NAMALWA (cell line): ENCODE measurements at places on chromosomes 6 and 20.

- no peak for DNase-seq
These were observed 203.1 kb downstream of the ASCC3 start for GRCh38 chr6:100678027-100678426.

DNA sequence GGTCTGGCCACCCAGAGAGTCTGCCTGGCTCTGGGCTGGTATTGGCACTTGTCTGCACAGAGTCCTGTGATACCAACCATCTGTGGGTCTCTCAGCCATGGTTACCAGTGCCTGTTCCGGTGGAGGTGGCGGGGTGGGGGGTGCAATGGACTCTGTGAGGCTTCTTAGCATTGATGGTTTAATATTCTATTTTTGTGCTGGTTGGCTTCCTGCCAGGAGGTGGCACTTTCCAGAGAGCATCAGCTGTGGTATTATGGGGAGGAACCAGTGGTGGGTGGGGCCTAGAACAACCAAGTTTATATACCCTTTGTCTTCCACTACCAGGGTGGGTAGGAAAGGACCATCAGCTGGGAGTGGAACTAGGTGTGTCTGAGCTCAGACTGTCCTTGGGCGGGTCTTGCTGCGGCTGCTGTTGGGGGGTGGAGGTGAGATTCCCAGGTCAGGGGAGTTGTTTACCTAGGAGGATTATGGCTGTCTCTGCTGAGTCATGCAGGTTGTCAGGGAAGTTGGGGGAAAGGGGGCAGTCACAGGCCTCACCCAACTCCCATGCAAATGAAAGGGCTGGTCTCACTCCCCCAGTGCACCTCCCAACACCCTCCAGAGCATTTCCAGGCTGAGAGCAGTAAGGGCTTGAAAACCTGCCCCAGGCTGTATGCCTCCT, 117.5 kb downstream of the FLRT3 start:
- DNase-seq: no peak

GRCh38 chr6:21610341-21610740, 16.8 kb downstream of the SOX4 start:
- DNase-seq: peak; percentile 69

DNA sequence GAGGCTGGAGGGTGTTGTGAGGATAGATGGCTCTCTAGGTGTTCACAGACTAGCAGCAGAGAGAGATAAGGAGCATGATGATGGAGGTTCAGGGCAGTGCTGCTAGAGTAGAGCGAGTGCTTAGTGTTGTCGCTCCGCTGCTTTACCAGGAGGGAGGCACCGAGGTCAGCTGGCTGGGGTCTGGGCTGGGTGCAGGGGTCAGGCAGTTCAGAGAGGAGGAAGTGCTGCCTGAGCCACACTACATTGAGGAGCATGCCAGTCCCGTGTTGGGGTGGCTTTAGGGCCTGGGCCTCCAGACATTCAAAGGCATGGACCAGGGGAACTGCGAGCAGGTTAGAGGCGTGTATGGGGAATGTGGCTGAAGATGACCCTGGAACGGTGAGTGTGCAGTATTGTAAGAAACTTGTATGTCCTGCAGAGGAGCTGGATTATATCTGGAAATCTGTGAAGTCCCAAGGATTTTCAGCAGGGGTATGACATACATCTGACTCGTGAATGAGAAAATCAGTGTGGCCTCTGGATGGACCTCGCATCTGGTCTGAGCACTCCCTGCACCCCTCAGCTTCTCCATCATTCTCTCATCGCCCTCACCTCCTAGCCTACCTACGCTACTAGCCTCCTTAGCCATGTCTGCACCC, 66.9 kb downstream of the IGF2R start:
- no peak for DNase-seq

DNA sequence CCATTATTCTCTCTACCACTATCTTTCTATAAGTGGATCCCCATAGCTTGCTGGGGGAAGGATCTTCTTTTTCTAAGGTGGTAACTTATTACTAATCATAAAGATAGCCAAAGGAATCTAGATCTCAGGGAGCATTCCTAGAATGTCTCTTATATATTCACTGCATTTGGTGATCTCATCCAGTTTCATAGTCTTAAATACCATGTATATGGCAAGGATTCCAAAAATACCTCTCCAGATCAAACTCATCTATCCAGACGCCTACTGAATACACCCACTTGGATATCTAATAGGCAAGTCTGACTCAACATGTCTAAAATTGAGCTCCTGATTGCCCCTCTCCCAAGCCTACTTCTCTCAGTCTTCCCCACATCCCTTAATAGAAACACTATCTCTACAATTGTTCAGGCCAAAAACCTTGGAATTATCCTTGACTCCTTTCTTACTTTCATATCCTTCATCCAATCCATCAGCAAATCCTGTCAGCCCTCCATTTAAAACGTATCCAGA, 264.4 kb downstream of the HACE1 start:
- no peak for DNase-seq

DNA sequence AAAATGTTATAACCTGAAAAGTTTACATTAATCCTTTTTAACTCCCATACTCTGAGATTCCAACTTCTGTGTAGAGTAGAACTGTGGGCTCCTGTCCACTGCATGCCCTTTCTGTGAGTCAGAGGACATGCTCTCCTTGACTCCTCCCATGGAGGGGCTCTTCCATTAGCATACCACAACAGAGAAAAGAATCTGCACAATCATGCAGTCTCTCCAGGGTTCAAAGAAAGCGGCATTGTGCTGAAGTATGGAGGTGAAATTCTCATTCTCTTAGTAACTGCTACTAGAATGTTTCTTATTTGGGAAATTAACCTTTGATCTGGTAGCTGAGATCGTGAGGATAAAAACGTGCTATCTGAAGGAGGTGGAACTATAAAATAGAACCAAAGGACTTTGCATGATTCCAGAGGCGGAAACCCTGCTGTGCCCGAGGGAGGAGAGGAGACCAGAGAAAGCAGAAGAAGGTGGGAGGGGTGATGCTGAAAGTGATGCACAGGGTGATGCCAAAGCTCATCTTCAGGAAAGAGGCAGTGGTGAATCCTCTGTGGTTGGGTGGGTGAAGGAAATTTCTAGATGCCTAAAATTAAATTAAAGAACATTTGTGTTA, 202.2 kb upstream of the PCSK2 start:
- DNase-seq: no peak

DNA sequence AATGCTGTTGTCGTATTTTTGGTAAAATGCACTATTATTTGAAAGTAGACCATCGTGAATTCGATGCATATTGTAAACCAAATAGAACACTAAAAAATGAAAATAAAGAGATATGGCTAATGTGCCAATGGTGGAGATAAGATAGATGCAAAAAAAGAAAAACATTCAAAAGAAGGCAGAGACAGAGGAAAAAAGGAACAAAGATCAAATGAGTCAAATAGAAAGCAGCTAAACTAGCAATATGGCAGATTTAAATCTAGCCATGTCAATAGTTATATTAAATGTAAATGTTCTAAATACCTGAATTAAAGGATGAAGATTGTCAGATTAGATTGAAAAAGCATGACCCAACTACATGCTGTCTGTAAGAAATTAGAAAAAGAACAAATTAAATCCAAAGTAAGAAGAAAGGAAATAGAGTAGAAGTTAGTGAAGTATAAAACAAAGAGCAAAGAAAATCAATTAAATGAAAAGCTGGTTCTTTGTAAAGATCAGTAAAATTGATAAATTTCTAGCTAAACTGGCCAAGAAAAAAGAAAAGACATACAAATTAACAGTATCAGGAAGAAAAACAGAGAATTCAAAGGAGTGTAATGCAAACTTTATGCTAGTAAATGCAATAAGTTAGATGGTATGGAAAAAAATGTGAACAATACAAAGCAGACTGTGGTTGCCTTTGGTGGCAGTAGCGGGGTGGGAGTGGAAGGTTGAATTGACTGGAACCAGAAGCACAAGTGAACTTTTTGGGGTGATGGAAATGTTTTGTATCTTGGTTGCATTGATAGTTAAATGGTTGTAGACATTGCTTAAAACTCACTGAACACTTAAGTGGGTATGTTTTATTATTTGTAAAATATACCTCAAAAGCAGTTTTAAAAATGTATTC, 44.8 kb downstream of the PTPN1 start:
- no peak for DNase-seq

DNA sequence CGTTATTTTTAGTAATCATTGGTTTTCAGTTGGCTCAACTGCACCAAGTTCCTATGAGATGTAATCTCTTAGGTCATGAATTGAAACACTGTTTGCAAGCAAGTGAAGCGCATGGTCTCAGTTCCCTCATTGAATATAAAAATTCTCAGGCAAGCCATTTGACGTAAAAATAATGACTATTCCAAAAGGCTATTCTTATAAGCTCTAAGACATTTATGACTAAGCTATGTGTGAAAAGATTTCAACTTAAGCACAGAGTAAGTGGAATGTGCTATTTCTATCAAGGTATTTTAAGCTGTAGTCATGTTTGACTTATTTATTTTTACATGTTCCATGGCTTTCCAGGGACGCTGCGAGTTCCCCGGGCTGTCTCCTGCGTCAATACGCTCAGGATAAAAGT, 248.5 kb downstream of the THBS2 start:
- no peak for DNase-seq

- DNase-seq: no peak
These were observed 16.1 kb upstream of the TSBP1 start for GRCh38 chr6:32387589-32388340.

DNA sequence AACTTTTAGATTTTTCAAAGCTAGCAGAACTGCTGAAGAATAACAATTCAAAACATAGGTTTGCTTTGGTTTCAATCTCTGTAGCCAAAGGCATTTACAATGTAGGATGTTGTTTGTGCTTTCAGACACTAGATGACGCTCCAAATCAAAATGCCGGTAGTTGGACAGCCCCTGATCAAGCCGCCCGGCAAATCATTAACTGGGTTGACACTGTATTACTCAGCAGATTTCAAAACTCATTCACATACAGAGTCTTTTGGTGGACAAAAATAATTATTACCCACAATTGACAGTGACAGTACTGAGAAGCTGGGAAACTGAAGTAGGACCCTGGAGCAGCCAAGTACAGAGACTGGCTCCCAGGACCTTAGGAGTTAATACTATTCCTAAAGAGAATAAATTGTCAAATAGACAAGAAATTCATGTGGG, 21.3 kb upstream of the HFE start:
- DNase-seq: peak; percentile 92

DNA sequence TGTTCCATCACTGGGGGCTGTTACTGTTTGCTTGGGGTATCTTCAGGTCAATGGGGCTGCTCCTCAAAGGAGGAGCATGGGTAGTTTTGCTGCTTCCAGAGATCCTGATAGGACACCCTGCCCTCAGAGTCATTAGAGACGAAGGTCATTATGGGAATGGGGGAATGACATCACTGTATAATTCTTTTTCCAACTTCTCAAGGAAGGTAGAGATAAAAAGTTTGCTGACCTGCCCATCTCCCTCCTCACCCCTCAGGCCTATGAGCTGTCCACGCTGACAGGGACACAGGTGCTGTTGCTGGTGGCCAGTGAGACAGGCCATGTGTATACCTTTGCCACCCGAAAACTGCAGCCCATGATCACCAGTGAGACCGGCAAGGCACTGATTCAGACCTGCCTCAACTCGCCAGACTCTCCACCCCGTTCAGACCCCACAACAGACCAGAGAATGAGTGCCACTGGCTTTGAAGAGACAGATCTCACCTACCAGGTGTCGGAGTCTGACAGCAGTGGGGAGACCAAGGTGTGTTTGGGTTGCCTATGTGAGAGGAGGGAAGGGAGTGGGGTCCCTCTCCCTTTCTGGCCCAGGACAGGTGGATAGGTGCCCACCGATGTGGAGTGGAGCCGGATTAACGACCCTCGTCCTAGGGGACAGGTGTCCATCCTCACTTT, 2.7 kb downstream of the SRF start:
- peak; percentile 38 for DNase-seq

GRCh38 chr20:51560550-51561307, 18.2 kb upstream of the NFATC2 start:
- DNase-seq: no peak

GRCh38 chr6:14912226-14912625, 333.6 kb upstream of the JARID2 start:
- no peak for DNase-seq

DNA sequence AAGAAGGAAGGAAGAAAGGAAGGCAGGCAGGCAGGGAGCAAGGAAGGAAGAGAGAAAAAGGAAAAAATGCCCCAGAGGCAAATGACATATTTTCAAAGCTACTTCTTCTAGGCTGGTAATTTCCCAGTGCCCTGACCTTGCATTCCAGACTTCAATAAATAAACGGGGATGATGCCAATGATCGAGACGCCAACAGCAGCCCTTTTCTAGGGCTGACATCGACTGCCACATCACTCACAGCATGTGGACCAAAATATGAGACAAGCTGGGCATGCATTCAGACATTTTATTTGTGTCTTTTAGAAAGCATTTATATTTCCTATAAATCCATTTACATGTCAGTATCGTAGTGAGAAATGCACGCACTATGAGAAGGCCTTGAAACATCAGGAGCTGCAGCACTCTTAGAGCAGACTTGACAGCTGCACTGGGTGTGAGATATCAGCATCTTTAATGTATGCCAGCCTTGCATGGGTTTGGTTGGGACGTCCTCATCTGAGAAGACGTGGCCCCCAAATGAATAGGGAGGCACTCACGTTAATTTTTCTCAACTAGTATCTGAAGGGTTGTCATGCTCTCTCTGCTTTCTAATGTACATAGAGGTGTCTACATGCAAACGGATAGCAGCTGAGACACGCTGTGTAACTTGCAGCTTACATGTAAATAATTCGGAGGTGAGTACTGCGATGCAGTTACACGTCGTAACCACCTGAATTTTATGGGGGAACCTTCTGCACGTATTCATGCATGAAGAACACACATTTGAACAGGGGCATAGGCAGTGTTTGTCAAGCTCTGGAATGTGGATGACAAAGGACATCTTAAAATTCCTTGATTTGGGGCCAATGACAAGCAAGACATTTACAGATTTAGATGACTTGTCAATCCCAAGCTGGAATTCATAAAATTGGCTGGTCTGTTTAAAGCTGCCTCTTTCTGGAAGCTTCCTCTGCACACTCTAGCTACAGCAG, 149.1 kb upstream of the AGPAT4 start:
- DNase-seq: no peak

DNA sequence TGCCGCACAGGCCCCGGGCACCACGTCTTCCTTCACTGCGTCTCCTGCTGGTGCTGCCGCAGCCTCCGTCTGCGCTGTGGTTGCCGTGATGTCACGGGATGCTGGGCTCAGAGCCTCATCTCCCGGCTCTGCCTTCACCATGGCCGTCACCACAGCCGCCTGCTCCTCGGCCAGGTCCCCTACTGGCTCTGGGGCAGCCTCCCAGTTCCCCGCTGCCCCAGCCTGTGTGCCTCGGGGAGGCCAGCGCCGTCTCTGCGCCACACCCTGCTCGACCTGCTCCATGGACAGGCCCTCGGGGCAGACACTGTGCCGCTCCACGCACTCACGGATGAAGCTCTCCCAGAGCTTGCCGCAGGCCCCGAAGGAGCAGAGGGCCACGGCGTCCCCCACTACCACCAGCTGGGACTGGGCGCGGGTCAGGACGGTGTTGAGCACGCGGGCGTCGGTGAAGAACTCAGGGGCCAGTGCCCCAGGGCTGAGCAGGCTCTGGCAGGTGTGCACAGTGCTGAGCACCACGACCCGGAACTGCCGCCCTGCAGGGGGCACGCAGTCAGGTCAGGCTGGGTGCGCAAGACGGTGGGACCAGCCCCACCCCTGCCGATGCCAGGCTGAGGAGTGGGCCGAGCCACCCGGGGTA, 8.2 kb downstream of the HELZ2 start:
- DNase-seq: no peak

- peak; percentile 94 for DNase-seq
These were observed 9.7 kb upstream of the CCR6 start for GRCh38 chr6:167113047-167113754.
